ENCODE measurements at places on chromosomes 7 and 10.

- DNase-seq, result no peak
Observed at GRCh38 chr7:31049005-31049765, 2.9 kb upstream of the ADCYAP1R1 start.

GRCh38 chr7:39921506-39922175, 28.4 kb upstream of the CDK13 start:
- no peak for DNase-seq

- DNase-seq, result no peak
Observed at GRCh38 chr10:35971397-35971796, 329.3 kb upstream of the FZD8 start.

GRCh38 chr7:156655983-156656382, 15.4 kb downstream of the RNF32 start:
- DNase-seq, result no peak

DNA sequence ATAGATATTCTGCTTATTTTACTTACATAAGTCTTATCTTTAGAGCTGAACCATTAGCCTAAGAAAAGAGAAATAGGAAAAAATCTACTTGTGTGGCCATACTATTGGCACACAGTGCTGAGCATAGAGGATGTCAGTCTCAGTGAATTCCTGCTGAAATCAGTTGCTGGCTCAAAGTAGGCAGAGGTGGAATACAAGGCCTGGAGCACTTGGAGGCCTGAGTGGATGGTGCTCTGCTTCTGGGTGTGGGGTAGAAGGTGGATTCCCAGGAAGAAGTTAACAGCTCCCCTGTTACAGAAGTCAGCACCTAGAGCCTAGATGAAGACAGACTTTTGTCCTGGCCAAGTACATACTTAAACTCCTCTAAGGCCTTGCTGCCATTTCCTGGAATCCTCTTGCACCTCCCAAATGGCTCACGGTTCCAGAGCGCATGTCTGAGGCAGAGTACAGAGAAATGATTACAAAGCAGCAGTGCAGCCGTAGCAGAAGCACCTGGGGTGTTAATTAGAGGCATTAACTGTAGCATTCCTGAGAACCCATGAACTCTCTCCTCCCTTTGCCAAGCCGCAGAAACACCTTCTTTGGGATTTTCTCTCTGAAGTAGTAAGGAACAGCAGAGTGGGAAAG, 18.0 kb upstream of the XPNPEP1 start:
- DNase-seq, result no peak

- no peak for DNase-seq
Observed at GRCh38 chr7:129008645-129009414, 46.1 kb downstream of the TNPO3 start.

DNA sequence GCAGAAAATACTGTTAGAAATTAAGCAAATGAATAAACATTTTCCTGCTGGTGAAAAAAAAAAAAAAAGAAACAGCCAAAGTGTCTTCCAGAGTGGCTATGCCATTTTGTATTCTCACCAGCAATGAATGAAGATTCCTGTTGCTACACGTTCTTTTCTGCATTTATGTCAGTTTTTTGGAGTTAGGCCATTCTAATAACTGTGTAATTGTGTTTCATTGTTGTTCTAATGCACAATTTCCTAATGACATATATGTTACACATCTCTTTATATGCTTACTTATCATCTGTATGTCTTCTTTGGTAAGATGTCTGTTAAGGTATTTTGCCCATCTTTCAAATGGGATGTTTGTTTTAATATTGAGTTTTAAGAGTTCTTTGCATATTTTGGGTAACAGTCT, 213.7 kb downstream of the ITGB1 start:
- no peak for DNase-seq

DNA sequence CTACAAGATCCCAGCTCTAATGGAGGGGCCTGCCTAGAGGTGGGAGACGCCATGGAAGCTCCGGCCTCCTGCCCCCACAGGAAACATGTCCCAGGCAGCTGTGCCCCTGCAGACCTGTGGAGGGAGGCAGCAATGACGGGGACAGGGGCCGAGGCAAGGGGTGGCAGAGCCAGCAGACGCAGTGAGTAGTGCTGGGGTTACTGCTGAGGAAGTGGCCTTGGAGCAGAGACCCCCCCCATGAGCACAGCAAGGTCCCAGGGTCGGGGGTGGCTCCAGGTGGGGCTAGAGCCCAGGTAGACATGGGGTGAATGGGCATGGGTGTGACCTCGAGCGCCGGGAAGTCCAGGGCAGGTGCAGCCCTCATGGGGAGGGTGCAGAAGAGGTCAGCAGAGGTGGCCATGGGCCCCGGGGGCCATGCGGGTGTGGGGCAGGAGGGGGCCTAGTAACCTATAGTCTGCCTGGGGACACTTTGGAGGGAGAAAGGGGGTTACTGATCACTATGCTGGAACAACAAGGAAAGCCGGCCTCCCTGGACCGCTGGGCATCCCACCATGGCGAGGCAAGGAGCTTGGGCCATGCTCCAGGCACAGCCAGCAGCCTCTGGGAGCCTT, 45.5 kb downstream of the JAKMIP3 start:
- DNase-seq, result peak; percentile 37

DNA sequence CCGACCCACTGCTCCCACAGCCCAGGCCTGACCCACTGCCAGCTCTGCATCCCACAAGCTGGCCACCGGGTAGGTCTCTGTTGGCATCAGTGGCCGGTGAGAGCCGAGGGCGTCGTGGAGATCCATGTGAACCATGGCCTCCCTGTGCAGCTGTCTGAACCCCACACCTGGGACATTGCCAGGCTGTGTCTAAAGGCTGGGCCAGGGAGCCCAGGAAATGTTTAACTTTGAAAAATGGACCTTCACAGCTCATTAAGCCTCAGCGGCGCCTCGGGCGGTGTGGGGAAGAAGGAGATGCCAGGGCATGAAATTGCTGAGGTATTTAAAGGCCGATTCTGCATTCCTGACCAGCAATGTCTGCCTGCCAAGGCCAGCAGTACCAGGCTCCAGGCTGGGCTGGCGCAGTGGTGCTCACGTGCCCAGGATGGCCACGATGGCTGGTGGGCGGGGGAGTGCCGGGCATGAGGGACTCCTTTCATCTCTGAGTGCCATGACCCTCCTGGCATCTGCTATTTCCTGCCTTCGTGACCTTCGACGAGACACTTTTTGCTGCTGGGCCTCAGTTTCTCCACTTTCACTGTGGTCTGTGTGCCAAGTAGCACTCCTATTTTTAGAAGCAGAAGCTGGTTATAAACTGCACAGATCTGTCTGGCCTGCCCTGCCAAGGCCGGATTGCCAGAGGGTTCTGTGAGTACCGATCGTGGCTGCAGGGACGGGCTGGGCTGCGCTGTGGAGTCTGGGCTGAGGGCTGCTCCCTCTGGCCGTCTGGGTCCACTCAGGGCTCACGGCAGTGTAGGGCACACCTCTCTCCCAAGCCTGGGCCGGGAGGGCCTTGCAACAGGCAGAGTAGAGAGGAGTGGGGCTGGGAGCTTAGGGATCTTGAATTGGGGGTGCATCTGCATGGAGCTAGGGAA, 21.8 kb downstream of the ELFN1 start:
- DNase-seq, result peak; percentile 46
